ENCODE measurements at places on chromosomes 11 and 22.

GRCh38 chr22:35882211-35883030 is 146.2 kb downstream of the RBFOX2 start:
- DNase-seq: no peak

- no peak for DNase-seq
Observed at GRCh38 chr11:19561011-19561410, 151.6 kb upstream of the NAV2 start.

DNA sequence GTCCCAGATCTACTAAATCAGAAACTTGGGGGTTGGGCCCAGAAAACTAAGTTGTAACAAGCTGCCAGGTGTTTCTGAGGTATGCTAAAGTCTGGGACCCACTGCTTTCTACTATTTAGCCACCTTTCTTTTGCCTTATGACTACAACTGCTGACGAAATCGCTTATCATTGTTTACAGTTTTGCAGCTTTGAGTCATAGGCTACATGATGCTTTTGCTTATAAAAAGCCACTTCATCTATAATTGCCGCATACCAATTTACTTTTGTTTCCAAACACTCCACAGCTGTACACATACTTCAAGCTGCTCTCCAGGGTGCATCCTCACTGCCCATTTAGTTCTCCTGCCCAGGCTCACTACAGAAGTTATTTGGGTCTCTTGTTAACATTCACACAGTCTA is 144.7 kb downstream of the ENTHD1 start:
- no peak for DNase-seq

DNA sequence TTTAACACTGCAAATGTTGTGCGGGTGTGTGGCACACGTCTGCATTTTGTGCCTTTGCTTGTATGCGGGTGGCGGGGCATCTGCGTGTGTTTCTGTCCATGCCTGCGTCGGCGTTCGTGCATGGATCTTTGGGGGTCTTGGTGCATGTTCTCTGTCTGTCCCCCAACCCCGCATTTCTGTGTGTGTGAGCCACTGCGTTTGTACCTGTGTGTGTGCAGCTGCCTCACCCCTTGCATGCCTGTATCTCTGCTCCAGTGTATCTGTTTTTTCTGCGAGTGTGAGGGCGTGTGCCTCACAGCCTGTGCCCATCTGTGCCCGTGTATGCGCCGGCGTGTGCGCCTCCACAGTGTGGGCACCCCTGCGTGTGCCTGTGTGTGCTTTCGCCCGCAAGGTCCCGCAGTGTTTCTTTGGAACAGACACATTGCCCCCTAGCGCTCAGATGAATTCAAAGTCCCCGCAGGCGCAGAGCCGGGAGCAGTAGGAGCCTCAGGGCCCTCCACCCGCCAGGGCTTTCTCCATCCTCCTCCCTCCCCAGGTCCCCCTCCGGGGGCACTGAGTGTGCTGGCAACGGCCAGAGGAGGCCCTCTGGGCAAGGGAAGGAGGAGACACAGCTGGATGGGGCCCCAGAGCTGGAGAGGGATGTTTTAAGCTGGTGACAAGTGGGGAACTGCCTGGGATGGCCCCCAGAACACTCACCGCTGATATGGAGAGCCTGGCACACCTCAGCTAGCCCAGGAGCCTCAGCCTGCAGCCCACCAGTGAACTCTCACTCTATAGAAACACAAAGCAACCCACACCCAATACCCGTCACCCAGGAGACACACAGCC is 3.1 kb upstream of the MN1 start:
- peak; percentile 30 for DNase-seq

All from caudate nucleus (tissue), 63 donors.